ENCODE measurements at places on chromosomes 1 and 21.

- no peak for DNase-seq
Measured at GRCh38 chr21:27448960-27449359, 482.1 kb upstream of the ADAMTS5 start.

GRCh38 chr21:42505090-42505726, 8.4 kb upstream of the SLC37A1 start:
- no peak for DNase-seq

DNA sequence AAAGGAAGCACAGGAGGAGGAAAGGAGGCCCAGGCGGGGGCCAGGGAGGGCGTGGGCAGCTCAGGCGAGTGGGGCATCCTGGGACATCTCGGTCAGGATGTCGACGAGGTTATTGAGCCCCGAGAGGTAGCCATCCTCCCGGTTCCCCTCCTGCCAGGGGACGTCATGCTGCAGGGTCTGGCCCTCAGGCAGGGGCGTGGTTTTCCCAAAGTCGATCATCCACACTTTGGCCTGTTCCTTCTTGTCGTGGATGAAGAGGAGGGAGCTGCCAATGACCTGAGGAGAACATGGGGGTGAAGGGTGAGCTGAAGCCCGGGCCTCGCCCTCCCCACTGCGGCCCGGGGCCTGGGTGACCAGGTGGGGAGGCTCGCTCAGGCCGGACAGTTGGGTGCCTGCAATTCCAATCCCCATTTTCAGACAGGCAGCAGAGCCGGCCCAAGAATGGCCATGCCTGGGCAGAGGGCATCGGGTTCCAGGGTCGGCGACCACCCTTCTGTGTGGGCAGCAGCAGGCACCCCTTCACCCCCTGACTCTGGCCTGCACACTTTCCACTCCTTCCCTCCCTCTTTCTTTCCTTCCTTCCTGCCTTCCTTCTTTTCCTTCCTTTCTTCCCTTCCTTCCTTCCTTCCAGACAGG, 86.2 kb downstream of the STUM start:
- DNase-seq, result no peak

GRCh38 chr1:110554871-110555801, 36.2 kb upstream of the KCNA10 start:
- peak; percentile 36 for DNase-seq

GRCh38 chr1:100438789-100439188, 86.5 kb downstream of the CDC14A start:
- no peak for DNase-seq

- no peak for DNase-seq
Measured at GRCh38 chr1:160260406-160261382, 1.7 kb downstream of the DCAF8 start.

DNA sequence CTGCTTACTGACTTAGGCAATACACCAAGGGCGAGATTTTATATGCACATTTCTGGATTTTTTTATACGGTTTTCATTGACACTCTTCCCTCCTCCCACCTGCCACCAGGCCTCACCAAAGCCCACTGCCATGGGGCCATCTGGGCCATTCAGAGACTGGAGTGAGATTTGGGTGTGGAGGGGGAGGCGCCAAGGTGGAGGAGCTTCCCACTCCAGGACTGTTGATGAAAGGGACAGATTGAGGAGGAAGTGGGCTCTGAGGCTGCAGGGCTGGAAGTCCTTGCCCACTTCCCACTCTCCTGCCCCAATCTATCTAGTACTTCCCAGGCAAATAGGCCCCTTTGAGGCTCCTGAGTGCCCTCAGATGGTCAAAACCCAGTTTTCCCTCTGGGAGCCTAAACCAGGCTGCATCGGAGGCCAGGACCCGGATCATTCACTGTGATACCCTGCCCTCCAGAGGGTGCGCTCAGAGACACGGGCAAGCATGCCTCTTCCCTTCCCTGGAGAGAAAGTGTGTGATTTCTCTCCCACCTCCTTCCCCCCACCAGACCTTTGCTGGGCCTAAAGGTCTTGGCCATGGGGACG, 57.9 kb downstream of the LACTBL1 start:
- DNase-seq, result no peak

DNA sequence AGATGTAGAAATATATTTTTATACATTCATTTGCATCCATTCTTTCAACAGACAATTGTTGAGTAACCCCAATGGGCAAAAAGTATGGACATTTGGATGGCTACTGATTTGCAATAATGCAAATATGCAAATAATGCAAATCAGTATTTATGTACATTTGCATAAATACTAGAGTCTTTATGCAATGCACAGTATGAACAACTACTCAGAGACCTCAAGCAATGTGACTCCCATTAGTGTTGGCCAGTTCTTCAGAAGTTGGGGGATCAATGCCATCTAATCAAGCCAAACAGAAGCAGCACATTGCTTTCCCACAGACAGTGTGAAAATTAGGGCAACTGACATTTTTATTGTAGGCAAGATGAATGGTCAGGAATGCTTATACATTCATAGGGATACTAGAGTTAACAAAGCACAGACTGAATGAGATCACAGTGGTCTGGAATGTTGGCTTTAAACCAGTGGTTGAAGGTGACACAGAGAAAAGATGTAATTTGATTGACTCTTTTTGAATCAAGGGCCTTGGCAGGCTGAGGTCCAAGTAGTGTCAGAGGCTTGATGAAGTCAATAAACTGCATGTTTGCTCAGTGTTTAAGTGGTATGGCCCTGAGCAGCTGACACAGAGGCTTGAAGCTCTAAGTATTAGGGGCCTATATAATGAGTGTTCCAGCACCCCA, 256.6 kb downstream of the CTH start:
- DNase-seq, result no peak

DNA sequence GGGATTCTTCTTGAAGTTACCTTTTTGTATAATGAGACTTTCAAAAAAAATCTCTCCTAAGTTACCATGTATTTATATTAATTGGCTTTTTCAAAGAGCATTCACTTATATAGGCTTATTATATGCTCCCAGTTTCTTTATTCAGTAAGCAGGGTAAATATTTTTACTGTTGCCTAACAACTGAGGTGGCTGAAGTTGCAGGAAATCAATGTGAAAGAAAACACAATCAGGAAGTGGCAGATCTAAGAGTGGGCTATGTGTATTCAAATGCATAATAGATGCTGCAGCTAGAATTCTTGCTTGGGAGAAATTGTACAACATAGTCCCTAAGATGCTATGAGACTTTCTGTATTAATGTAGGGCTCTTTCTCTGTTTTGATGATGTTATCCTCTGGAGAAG, 606.9 kb downstream of the NUF2 start:
- no peak for DNase-seq

GRCh38 chr1:52549267-52549666, 3.6 kb downstream of the TUT4 start:
- no peak for DNase-seq

- no peak for DNase-seq
Measured at GRCh38 chr1:40699787-40700186, 8.3 kb downstream of the NFYC start.

- peak; percentile 43 for DNase-seq
Measured at GRCh38 chr21:34073749-34074282, 438 bp downstream of the MRPS6 start.

DNA sequence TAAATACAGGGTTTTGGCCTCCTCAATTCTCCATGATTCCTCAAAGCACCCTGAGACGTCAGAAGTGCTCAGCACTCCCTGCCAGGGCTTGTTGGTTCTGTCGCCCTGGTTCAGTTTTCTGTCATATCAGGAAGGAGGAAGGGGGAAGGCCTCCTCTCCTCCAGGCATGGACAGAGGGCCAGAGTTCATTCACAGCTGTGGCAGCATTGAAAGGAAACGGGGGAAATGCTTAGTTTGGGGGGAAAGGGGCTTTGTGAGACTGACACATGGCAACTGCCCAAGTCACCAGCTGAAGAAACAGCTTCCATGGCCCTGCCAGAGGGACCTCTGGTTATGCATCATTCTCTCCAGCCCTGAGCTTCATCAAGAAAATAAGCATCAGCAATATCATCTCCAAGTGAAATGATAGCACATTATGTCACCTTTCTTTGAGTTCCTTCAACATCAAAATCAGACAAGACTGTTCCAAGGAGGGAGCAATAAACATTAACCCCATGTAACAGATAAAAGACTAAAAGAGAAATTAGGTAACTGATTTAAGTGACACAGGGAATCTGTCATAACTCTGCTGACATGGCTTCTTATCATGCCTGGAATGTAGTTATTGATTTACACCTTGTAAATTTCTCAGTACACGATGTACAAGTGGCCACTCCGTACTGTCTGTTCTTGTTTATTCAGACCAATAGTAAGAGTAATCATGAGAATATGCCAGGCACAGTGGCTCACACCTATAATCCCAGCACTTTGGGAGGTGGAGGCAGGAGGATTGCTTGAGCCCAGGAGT, 103.2 kb upstream of the SLC25A33 start:
- no peak for DNase-seq

GRCh38 chr1:39003794-39004193, 12.7 kb downstream of the AKIRIN1 start:
- no peak for DNase-seq

GRCh38 chr1:41906943-41907342, 11.8 kb downstream of the HIVEP3 start:
- DNase-seq, result no peak

DNA sequence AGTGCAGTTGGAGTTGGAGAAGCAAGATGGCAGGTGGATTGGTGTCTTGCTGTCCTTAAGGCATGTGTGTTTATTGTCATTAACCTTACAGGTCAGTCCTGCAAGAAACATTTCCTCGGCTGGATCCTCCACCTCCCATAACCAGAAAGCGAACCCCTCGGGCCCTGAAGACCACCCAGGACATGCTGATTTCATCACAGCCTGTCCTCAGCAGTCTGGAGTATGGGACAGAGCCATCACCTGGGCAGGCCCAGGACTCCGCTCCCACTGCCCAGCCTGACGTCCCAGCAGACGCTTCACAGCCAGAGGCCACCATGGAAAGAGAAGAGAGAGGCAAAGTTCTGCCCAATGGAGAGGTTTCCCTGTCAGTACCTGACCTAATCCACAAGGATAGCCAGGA, 1.6 kb downstream of the C1orf226 start:
- no peak for DNase-seq

DNA sequence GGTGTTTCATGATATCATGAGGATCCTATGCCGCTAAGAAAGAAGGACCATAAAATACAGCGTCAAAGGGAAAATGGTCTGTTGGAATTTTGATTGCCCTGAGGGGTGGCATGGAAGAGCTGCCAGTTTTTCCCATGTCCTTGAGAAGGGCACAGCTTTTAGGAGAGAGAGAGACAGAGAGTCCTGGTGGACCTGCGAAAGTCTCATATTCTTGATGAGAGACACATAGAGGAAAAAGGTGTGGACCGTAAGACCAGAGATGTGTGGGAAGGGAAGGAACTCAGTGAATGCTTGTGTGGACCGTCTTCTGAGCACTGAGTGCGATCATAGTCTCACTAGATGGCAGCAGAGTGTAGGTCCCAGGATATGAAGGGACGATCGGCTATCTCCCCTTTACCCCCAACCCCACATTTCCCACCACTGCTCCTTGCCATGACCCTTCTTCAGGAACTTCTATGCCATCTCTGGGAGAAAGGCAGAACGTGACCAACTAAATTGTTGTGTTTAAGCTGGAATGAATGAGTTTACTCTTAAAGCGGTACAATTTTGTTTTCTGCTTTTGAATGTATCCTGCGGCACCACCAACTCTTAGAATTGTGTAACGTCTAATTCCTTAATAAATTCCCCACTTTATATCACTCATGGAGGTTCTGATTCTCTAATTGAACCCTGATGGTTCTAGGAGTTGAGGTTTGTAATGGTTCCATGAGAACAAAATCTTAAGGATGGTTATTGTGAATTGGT, 117.7 kb downstream of the CTH start:
- DNase-seq, result no peak
